ENCODE measurements at places on chromosomes 16 and 17.

DNA sequence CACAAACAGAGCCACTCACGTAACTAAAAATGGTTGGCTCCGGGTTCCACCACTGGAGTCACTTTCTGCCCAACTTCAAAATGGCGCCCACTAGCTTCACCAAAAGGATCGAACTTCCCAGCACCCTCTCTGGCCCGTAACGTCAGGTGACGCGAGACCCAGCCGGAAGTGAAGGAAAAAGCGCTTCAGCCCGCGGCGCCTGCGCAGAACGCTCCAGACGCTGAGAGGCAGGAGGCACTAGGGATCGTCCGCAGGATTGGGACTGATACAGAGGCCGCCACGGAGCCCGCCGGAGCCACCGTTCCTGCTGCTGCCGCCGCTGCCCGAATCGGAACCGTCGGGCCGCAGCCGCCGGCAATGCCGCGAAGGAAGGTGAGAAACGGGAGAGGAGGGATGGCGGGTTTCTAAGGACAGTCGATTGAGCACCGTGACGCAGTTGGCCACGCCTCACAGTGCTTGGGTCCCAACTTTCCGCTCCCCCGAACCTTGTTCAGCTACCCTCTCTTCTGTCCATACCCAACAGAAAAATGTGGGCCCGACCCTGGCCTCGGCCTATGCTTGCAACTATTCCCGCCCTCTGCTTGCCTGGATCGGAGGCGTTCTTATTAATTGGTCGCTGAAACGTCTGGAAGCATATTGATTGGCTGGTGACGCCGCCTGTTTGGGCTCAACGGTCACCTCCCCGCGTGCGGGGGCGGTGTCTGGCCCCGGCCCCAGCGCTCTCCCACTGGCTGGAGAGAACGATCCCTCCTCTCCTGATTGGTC lies at the start of gene KAT7:
Gene KAT7, plus strand, starts transcription at position 204 of the 765 bp plus-strand sequence. Its CDS starts 154 bp downstream, at position 358.
- DNase-seq: peak; percentile 100

GRCh38 chr17:48352630-48353029 lies 77.4 kb downstream of the SKAP1 start:
- peak; percentile 53 for DNase-seq

GRCh38 chr16:77584205-77584859 lies 138.0 kb upstream of the NUDT7 start:
- DNase-seq: peak; percentile 81

GRCh38 chr17:58281511-58282011 lies 826 bp upstream of the MPO start:
- DNase-seq: no peak

GRCh38 chr16:57500578-57501111 lies 14.4 kb upstream of the DOK4 start:
- no peak for DNase-seq

DNA sequence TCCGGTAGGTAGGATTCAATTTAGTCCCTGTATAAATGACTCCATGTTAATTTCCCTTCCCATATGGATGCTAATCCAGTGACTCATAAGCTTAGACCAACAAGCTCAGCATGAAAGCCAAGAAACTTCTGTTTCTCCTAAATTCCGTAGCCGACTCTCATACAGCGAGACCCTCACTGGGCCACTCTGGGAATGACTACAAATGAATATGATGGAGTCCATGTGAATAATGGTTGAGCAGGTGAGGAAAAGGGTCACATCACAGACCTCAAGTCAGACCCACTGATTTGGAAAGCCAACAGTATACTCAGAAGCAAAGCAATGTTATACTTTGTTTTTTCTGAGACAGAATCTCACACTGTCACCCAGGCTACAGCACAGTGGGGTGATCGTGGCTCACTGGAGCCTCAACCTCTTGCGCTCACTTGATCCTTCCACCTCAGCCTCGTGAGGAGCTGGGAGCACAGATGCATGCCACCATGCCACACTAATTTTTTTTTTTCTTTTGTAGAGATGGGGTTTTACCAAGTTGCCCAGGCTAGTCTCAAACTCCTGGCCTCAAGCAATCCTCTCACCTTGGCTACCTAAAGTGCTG lies 14.6 kb downstream of the RSL1D1 start:
- DNase-seq: peak; percentile 83

- no peak for DNase-seq
Observed at GRCh38 chr16:68715471-68715870, 21.6 kb upstream of the CDH1 start.

GRCh38 chr16:7714775-7715174 lies 382.1 kb downstream of the RBFOX1 start:
- no peak for DNase-seq

DNA sequence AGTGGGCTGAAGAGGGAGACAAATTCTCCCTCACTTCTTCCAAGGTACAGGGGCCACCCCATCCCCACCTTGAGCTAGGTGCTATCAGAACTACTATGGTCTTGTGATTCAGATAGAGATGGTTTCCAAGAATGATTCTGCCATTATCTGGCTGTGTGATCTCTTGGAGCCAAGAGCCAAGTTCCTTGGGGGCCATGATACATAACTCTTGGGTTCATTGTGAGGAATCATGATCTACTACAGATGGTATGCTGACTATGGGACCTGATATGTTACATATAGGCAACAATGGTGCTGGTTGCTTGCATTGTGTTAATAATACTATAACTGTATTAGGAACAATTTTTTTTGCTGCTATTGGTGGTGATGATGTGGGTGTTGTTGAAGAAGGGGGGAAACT lies 45.7 kb downstream of the DYNLRB2 start:
- DNase-seq: peak; percentile 48

GRCh38 chr17:35651467-35651866 lies 64.3 kb downstream of the AP2B1 start:
- DNase-seq: no peak

DNA sequence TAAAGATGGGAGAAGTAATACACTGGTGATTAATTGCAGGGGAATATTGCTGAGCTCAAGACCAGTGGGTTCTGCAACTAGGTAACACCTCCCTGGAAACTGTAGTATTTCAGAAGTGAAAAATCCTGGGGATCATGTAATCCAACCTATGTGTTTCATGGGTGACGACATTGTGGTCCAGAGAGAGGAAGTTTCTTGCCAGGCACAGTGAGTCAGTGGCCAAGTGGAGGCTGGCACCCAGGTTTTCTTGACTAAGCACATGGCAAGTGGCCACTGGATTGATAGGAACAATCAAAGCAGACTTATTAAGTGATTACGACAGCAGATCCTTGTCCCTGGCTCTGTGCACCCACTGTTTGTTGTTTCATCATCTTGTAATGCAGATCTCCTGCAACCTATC lies 14.6 kb upstream of the CIITA start:
- DNase-seq: peak; percentile 97

DNA sequence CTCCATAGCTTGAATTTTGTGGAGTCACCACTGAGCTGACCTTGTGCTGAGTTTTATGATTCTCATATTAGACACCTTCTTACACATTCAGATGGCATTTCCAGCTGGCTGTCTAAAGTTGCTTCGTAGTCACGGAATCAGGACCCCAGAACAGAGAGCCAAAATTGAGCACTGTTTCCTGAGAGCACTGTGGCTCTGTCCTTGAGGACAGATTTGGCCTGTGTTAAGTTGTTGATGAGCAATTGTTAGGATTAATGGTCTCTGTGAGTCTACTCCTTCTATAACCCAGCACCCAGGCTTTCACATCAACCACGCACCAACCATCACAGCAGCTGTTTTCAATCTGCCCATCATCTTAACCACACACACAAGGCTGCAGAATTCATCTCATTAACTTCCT lies 277.5 kb upstream of the HSBP1 start:
- DNase-seq: peak; percentile 93

GRCh38 chr17:9860851-9861250 lies 35.1 kb downstream of the GLP2R start:
- no peak for DNase-seq

DNA sequence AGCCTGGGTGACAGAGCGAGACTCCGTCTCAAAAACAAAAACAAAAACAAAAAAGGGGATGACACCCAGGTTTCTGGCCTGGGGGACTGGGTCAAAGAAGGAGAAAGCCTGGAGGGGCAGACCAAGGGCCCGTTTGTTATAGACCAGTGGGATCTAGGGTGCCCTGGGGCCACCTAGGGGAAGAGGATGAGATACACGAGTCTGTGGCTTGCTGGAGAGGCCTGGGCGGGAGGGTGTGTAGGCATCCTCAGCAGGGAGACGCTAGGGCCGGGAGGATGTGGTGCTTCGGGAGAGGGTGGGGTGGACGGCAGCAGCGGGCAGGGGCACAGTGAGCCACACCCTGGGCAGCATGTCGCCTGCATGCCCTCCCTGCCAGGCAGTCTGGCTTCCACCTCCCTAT lies 17.1 kb upstream of the CRK start:
- DNase-seq: no peak

- peak; percentile 63 for DNase-seq
Observed at GRCh38 chr17:81090361-81091136, 55.6 kb downstream of the BAIAP2 start.

GRCh38 chr17:41446806-41447205 lies 6.0 kb upstream of the KRT38 start:
- peak; percentile 76 for DNase-seq

GRCh38 chr17:64496348-64496785 lies 487 bp downstream of the POLG2 start:
- DNase-seq: peak; percentile 71

DNA sequence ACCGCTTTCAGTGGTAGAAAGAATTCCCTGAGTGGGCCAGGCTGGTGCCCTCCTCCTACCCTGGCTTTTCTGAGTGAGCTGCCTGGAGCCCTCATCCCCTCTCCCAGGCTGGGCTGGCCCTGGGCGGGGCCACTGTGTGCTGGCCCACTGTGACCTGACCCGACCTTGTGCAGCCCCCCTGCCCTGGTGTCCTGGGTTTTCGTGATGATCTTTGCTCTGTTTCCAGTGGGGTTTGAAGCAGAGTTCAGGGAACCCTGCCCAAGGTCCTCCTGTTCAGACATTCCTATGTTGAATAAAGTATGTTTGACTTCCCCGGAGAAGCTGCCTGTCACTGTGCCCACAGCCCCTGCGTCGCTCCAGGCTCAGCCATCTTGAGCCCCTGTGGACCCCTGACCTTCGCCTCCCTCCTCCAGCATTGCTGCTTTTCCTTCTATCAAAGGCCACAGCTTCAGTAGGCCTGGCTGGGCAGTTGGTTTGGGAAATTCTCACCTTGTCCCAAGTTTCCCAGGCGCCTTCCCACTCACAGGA lies 13.7 kb upstream of the NAGLU start:
- DNase-seq: no peak

- no peak for DNase-seq
Observed at GRCh38 chr17:63533433-63534077, 10.4 kb downstream of the KCNH6 start.

GRCh38 chr17:47703671-47704070 lies 9.7 kb downstream of the TBKBP1 start:
- DNase-seq: no peak

- no peak for DNase-seq
Observed at GRCh38 chr16:29842732-29843346, 20.2 kb downstream of the CDIPT start.

GRCh38 chr16:87463722-87464690 lies 28.8 kb downstream of the ZCCHC14 start:
- DNase-seq: peak; percentile 79

Measured in GM23248 (cell line).